Left cardiac atrium (tissue), 4 donors: ENCODE measurements at places on chromosomes 12 and 14. TPM values are rescaled to one million over a fixed set of nuclear protein-coding genes. Genes with fewer than 3 reads are reported as not detected.

- DNase-seq, result no peak
Observed at GRCh38 chr12:27199638-27200300, 44.3 kb upstream of the STK38L start.

- DNase-seq, result peak; percentile 32
Observed at GRCh38 chr12:93256256-93256969, 121.3 kb upstream of the NUDT4 start.

DNA sequence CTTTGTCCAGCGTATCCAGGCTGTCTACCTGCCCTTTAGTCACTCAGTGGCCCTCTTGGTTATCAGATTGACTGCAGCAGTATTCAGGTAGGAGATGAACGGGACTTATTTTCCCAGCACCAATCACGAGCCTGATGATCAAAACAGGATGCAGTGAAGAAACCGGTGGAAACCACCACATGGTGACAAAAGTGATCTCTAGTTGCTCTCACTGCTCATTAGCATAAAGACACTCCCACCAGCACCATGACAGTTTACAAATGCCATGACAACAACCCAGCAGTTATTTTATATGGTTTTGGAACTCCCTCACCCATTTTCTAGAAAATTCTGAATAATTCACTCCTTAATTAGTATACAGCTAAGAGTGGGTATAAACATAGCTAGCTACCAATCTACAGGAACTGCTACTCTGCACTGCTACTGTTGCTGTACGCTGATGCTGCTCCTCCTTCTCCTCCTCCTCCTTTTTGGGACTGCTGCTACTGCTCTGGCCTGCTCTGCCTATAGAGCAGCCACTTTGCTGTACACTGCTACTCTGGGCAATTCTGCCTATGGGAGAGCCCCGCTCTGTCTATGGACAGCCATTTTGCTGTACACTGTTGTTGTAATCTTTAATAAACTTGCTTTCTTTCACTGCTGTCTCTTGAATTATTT, 142.5 kb upstream of the SSTR1 start:
- DNase-seq, result no peak

- no peak for DNase-seq
Observed at GRCh38 chr12:46886541-46887041, 60.8 kb upstream of the SLC38A4 start.

GRCh38 chr12:24997970-24998582, 49.2 kb upstream of the BCAT1 start:
- no peak for DNase-seq

GRCh38 chr12:12017135-12017581, 53.6 kb upstream of the BCL2L14 start:
- no peak for DNase-seq

GRCh38 chr14:61130512-61131260, 149.6 kb downstream of the SLC38A6 start:
- no peak for DNase-seq

GRCh38 chr12:57730336-57731067, 8.0 kb downstream of the AGAP2 start:
- no peak for DNase-seq

DNA sequence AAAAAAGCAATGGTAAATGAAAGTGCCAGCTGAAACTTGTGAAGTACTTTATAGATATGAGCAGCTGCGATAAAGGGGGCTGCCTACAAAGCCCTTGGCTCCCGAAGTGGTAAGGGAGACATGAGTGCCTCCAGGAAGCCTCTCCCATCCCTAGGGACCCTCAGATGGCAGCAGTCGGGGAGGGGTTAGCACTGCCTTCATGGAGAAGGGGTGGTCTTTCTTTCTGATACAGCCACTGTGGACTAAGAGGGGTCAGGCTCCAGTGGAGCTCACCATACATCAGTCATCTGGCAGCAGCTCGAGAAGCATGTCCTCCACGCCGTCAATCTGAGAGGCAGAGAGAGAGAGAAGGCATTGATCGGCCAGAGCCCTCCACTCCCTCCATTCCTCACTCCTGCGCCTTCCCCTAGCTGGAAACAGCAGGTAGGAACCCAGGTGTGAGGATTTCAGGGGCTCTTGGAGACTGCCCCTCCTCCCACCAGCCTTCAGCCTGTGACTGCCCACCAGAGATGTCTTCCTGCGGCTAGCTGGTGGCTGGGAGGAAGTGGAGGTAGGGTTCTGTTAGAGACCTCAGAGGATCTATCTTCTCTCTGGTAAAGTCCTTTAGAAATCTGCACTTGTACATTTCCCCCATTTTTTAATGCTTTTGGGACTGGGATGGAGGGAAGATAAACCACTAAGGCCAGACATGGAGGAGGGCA, 2.3 kb downstream of the TCL1A start:
- no peak for DNase-seq

DNA sequence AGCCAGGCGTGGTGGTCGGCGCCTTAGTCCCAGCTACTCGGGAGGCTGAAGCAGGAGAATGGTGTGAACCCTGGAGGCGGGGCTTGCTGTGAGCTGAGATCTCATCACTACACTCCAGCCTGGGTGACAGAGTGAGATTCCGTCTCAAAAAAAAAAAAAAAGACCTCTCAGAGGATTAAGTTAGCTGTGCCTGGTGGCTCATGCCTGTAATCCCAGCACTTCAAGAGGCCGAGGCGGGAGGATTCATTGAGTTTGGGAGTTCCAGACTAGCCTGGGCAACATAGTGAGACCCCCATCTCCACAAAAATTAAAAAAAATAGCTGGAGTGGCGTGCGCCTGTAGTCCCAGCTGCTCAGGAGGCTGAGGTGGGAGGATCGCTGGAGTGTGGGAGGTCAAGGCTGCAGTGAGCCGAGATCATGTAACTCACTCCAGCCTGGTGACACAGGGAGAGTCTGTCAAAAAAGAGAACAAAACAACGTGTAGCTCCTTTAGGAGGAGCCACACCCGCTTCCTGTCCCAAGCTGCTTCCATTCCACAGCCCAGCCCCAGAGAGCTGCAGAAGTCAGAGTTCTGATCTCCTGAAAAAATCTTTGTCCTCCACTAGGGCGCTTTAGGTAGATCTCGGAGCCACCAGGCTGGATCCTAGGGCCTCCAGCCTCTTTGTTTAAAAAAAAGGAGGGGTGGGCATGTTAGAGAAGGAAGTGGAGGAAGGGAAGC, 11.5 kb upstream of the ULK1 start:
- DNase-seq, result no peak

- no peak for DNase-seq
Observed at GRCh38 chr12:55664826-55665225, 28.1 kb downstream of the OR10P1 start.

- no peak for DNase-seq
Observed at GRCh38 chr14:30757082-30757481, 117.3 kb upstream of the COCH start.

- DNase-seq, result no peak
Observed at GRCh38 chr14:85195872-85196477, 334.0 kb upstream of the FLRT2 start.

DNA sequence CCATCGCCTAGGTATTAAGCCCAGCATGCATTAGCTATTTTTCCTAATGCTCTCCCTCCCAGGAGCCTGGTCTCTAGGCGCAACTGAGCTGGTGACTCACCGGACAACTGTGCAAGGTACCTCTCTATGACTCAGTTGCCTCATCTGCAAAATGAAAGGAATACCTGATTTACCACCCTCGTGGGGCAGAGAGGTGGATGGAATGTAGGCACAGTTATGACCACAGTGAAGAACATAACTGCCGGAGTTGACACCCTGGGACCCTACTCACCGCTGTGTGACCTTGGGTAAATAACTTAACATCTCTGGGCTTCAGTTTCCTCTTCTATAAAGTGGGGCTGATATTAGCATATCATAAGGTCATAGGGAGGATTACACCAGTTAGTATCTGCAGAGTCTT, 22.6 kb downstream of the BCL11B start:
- DNase-seq, result no peak

- DNase-seq, result no peak
Observed at GRCh38 chr12:84294246-84294645, 618.4 kb downstream of the SLC6A15 start.

DNA sequence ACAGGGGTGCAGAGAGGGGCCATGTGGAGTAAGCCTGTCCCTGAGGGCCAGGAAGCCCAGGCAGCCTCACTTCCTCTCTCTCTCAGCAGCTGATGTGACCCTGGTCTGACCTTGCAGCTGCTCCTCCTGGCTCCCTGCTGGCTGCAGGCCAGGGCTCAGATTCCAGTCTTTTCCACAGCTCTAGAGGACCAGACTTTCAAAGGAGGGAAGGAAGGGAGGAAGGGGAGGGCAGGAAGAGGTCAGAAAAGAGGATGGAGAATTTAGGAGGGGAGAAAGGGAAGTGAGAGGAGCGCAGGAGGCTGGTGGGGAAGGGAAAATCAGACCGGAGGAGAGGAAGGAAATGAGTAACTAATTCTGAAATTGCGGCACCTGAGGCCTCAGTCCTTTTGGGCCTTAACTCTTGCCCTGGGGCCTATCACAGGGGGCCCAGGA, 40.9 kb upstream of the VASH1 start:
- peak; percentile 88 for DNase-seq

Gene POTEM
- total RNA-seq, result not detected

Gene PIANP
- total RNA-seq, result 0.18 TPM

Gene AICDA
- total RNA-seq, result 0.10 TPM

Gene IL31
- total RNA-seq, result not detected

Gene CTDSP2
- total RNA-seq, result 97.1 TPM

Gene ATL1
- 1.7 TPM for total RNA-seq

Gene DEGS2
- total RNA-seq, result not detected
